ENCODE measurements at places on chromosomes 12 and 14.
A peak's percentile ranks its signal among the peaks of the same experiment; 100 is the strongest.

DNA sequence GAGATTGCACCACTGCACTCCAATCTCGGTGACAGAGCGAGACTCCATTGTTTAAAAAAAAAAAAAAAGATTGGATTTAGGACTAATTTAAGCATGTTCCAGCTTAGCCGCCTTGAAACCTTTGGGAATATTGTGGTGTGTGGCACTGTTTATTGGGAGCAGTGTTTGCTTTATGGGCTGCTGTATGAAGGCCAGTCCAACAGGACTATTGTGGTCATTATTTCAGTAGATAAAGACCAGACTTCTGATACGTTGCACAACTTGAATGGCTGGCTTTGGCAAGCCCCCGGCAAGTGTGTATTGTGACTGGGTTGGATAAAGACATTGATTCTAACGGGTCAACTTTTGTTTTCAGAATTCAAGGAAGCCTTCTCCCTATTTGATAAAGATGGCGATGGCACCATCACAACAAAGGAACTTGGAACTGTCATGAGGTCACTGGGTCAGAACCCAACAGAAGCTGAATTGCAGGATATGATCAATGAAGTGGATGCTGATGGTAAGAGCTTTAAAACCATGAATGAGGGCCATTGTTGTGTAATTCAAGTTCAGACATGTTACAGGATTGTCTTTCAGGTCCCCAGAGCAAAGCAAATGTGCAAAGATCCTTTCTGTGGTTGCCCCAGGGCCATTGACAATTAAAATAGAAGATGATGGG is 4.2 kb downstream of the CALM1 start:
- no peak for DNase-seq

DNA sequence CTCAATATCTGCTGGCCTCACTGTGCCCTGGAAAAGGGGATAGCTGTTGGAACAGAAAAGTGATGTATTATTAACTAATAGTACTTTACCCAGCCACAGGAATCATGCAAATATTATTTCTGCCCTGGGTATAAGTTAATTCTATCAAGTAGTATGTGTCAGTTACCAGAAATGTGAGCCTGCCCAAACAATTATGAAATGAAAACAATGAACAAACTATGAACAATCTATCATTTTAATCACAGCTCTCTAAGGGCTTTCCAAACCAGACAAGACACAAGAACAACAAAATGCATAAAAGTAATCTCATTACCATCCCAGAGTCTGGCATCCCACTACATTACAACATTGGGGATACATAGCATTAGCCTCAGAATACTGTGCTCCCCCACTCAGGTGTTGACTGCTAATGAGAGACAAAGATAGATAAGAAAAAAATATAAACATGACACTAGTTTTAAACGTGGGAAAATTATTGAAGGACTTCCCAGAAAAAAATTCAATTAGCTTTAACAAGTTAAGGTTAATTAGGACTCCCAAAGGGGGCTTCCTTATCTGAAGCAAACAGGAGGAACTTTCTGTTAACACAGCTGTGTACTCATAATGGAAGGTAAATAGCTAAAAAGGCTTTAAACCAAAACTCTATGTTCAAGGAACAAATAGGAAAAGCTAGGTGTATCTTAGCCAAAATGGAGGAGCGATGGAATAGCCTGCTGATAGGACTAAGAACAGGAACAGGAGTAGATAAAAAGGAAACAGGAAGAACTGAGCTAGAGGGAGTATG is 3.3 kb downstream of the DCAF5 start:
- no peak for DNase-seq

GRCh38 chr12:1864867-1865266 is 44.5 kb downstream of the LRTM2 start:
- DNase-seq = no peak

DNA sequence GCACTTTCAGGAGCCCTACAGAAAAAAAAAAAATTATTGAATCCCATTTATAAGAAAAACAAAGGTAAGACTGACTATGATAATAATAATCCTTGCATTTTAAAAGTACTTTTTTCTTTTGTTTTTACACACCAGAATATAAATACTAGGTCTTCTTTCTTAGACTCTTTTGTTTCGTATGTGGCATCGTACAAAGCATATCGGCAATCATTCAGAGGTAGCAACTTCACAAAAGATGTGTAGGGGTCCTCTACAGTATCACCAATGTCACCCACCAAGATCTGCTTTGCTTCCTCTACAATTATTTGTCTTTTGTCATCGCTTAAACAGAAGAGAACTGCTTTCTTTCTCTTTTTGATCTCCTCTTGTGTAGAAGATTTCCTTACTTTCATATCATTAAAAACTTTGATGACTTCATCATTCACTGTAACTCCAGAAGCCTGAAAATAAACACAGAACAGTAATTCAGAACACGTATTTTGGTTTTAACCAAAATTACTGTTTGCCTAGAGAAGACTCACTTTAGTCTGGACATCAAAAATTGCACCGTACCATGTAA is 1.2 kb downstream of the CFL2 start:
- no peak for DNase-seq

- DNase-seq = no peak
These were observed 938 bp upstream of the SLC25A29 start for GRCh38 chr14:100306998-100307765.

DNA sequence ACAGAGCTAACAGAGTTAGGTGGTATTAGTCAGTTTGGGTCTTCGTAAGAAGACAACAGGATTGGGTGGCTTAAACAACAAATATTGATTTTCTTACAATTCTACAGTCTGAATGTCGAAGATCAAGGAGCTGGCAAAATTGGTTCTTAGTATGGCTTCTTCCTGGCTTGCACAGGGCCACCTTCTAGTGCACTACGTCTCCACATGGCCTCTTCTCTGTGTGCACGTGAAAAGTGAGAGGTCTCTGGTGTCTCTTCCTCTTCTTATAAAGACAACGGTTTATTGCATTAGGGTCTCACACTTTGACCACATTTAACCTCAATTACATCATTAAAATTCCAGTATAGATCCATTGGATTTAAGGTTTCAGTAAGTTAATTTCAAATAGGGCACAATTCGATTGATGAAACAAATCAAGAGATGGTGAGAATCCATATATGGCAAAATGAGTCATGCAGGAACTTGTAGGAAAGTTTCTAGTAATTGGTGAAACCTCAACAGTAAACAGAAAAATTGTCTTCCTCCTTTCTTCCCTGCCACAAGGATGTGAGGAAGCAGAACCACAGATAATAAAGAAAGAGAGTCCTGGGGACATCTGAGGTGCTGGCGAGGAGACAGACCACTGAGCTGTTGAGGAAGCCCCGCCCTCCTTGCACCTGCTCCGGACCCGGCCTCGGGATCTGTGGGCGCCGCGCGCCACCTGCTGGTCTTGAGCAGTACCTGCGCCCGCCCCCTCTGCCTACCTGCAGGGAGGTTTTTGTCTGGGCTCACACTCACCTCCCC is 846.7 kb downstream of the TMEM121 start:
- peak; percentile 84 for DNase-seq

GRCh38 chr12:39122562-39123204 is 217.3 kb upstream of the CPNE8 start:
- no peak for DNase-seq

DNA sequence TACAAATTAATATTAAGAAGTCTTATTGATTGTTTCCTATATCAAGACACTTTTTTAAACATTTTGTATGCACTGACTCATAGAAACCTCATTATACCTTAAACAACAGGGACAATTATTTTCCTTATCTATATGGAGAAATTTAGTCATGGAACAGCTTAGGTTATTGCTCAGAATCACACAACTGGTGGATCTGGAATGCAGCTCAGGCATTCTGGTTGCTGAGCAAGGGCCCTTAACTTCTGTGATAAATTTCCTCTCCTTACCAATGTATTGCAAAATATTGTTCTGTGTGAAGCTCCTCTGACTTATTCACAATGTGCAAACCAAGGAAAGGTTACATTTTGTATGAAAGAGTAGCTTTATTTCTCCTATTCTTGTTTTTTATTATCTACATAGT is 817.8 kb downstream of the LRFN5 start:
- DNase-seq = no peak

GRCh38 chr14:69506241-69506595 is 21.7 kb downstream of the PLEKHD1 start:
- no peak for DNase-seq

GRCh38 chr12:60066655-60067054 is 470.8 kb downstream of the SLC16A7 start:
- no peak for DNase-seq

All from germinal center (tissue), 1 donor.